ENCODE measurements at places on chromosomes 11 and 22.

- no peak for DNase-seq
Measured at GRCh38 chr22:19062139-19062942, 59.9 kb downstream of the DGCR2 start.

- DNase-seq: no peak
Measured at GRCh38 chr11:77568306-77568705, 21.4 kb upstream of the AQP11 start.

- DNase-seq: no peak
Measured at GRCh38 chr11:79077702-79078330, 363.0 kb downstream of the TENM4 start.

GRCh38 chr11:28481616-28482480 lies 373.7 kb downstream of the METTL15 start:
- no peak for DNase-seq

GRCh38 chr11:100991541-100991940 lies 138.1 kb downstream of the PGR start:
- DNase-seq: no peak

All from GM12892 (cell line).